ENCODE measurements at places on chromosomes 1 and 21. TPM values are rescaled to one million over a fixed set of nuclear protein-coding genes. Genes with fewer than 3 reads are reported as not detected.

The PALMD gene
- total RNA-seq = 56.5 TPM

The KLHDC9 gene
- total RNA-seq = 0.29 TPM

The CDK18 gene
- 0.71 TPM for total RNA-seq

The KRTAP12-2 gene
- total RNA-seq = not detected

The SELE gene
- not detected for total RNA-seq

The TPTE gene
- not detected for total RNA-seq

The SCAMP3 gene
- total RNA-seq = 101 TPM

The SH2D1B gene
- 0.13 TPM for total RNA-seq

The TNFRSF8 gene
- 0.19 TPM for total RNA-seq

The FCMR gene
- total RNA-seq = not detected

The FMO4 gene
- total RNA-seq = 2.8 TPM

The CFHR2 gene
- total RNA-seq = not detected

The SYDE2 gene
- 1.0 TPM for total RNA-seq
